Stimulated activated CD4-positive, alpha-beta T cell treated with anti-CD3 and anti-CD28 coated beads, Interleukin-1b, Interleukin-23, amount 100 ng/mL, for 4 hours (primary cell): ENCODE measurements at places on chromosomes 16 and 17.

DNA sequence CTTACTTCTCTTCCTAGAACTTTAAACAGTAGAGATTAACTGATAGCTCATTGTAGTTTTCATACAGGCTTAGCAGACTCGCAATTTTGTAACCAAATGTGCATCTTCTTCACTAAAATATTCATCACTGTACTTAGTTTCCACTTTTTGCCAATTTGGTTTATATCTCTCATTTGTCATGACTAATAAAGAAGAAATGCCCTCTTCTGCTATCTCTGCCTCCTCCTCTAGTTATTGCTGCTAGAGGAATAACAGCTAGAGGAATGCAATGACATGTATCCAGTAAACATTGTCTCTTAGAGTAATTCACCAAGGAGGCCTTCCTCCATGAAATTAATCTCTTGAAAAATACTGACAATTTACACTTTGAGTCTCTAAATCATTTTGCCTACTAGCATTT is 115.5 kb upstream of the COX10 start:
- DNase-seq: no peak

DNA sequence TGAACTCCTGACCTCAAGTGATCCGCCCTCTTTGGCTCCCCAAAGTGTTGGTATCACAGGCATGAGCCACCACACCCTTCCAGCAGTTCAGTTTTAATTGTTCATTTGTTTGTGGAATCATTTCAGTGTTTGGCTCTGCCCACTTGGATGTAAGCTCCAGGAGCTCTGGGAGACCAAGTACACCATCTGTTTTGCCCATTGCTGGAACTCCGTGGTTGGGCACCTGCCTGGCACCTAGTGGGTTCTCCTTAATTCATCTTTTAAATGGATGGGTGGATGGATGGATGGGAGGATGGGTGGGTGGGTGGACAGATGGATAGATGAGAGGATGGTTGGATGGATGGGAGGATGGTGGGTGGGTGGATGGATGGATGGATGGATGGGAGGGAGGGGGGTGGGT is 953 bp upstream of the NECAB2 start:
- DNase-seq: no peak

- DNase-seq: no peak
Observed at GRCh38 chr16:56561126-56561525, 3.7 kb upstream of the MT4 start.

GRCh38 chr16:85041219-85042166 is 13.9 kb downstream of the KIAA0513 start:
- DNase-seq: no peak

DNA sequence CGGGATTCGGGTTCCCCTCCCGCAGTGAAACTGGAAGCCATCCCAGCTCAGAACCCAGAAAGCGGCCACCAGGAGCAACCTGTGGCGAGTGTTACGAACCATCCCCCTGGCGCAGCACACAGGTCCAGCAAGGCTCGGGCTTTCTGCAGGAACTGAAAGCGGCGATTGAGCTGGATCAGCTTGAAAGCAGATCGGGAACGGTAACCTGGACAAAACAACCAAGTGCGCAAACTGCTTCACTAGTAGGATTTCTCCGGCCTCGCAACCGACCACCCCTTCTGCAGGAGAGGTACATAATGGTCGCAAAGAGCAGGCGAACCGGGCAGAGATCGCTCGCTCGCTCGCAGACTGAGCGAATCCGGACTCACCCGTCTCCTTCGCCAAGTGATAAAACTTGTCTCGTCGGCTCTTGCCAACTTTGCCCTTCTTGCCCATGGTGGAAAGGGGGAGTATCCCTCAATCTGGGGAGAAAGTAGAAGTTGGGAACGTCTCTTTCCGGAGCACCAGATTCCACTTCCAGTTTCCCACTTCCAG is 696 bp upstream of the PSMC5 start:
- no peak for DNase-seq

DNA sequence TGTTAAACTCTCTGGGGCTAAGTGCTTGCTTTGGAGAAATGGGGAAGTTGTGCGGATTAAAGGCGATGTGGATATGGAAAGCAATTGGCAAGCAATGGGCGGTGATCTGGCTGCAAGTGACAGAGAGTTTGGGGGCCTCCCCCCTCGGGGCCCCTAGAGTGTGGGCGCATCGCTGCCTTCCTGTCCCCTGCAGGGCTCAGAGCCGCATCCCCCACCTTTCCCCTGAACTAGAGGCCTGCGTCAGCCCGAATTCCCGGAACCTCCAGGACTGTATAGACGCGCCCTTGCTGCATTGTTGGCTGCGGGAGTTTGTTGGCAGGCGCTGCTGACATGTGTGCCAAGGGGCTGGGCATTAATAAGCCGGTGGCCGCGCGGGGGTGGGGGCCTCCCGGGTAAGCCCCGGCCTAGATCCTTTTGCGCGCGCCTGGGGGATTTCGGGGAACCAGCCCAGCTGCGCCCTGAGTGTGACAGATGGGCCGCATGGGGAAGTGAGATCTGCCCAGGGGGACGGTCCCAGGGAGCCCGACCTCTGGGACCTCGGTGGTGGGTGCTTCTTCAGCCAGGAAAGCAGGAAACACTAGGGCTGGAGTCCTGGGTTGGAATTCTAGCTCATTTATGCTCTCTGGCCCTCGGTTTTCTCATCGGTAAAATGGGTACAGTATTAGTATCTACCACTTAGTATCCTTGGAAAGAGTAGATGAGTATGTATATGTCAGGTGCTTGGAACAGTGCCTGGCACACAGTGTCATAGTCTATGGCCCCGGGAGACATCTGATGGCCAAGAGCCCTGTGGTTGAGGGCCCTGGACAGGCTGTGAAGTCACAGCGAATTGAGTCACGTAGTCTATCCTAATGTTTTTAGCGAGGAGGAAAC is 1.0 kb downstream of the EEF2K start:
- peak; percentile 66 for DNase-seq

GRCh38 chr16:88408561-88409142 is 25.9 kb downstream of the ZNF469 start:
- DNase-seq: no peak

DNA sequence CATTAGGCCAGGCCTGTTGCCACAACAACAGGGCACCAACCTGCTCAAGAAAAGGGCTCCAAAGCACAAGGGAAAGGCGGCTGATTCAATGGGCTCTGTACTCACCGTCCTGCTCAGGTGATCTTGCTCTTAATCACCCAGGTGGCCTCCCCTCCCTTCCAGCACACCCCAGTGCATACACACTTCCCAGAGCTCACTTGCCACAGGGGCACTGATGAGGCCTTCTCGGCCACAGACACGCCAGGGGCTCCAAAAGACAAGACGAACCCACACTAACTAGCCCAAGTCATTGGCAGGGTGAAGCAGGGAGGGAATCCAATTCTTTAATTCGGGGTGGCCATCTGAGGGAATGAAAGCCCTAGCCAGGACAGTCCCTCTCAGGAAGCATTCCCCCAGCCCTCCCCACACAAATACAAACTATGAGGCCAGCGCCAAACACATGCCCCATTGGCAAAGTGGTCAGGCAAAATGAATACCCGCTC is 1.4 kb downstream of the MYO18A start:
- no peak for DNase-seq

DNA sequence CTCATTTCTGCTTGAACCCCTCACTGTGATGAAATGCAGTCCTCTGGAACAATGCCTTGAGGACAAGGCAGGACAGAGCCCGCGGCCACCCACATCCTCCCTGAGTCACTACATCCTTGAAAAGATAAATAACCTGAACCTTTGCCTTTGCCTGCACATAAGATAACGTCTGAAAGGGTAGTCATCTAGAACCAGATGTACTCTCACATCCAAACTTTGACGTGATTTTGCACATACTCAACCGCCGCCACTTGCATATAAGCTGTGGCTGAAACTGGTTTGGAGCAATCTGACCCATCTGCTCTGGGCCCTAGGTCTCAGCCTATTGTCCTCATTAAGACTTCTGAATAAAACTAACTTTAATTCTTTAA is 252.1 kb downstream of the PHKB start:
- DNase-seq: no peak

DNA sequence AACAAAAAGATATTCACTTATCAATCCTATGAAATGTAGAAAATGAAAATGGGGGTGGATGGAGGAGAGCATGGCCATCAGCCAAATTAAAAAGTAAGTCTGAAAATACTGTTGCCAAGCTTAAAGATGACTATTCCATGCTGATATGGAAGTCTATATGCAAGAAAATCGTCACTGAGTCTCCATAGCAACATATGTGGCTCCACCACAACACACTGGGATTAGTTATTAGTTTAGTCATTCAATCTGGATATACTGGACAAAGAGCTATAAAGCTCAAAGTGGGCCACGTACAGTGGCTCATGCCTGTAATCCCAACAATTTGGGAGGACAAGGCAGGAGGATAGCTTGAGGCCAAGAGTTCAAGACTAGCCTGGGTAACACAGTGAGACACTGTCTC is 24.7 kb upstream of the PSMD7 start:
- no peak for DNase-seq

- no peak for DNase-seq
Observed at GRCh38 chr17:6856051-6856450, 24.5 kb upstream of the TEKT1 start.

DNA sequence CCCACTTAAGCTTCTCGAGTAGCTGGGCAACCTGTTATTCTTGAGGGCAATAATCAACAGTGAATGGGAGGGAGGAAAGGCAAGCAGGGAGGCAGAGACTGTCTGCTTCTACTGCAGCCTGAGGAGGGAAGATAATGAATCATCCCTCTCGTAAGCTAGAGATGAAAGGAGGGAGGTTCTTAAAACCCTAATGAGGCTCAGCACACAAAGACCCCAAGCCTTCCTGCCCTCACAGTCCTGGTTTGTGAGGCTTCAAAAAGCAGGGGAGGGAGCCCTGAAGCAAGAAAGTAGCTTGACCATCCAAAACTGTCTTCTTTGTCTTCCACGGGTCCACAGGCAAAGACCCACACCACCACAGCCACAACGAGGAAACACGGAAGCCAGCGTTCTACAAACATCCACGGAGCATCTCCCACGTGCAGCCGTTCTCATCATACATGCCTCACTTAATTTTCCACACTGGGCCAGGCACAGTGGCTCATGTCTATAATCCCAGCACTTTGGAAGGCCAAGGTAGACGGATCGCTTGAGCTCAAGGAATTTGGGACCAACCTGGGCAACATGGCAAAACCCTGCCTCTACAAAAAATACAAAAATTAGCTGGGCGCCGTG is 1.8 kb downstream of the PIK3R5 start:
- DNase-seq: no peak

DNA sequence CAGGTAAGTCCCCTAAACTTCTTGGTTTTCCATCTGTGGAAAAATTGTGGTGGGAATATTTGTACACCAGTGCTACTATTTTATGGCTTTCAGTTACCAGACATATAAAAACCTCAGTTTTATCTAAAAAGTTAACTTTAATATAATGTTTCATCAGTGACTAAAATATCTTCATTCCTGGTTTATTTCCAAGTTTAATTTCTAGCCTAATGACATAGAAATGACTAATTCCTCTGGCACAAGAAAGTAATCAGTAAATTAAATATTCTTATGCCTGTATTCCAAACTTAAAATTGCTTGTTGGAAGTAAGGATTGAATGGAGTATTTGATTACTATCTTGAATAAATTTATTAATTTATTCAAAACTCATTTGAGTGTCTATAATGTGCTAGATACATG is 757.0 kb downstream of the CDH11 start:
- no peak for DNase-seq
